ENCODE measurements at places on chromosomes 3 and 15.

GRCh38 chr15:60667190-60667868 is 188.4 kb upstream of the ICE2 start:
- no peak for DNase-seq

DNA sequence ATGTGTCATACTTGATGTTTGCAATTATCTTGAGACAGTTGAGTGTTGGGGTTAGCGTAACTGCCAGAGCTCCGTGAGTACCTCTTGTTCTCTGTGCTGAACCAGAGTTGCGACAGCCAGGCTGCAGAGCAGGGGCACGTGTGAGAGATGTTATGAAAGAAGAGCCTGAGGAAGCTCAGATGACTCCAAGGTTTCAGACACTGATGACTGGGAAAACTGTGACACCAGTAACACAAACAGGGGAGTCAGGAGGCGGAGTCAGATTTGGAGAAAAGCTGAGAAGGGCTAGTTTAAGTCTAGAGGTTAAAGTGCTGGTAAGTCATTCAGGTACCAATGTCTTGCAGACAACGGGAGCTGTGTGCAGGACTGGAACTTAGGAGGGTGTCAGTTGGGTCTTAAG is 45.0 kb downstream of the BLM start:
- DNase-seq: no peak

DNA sequence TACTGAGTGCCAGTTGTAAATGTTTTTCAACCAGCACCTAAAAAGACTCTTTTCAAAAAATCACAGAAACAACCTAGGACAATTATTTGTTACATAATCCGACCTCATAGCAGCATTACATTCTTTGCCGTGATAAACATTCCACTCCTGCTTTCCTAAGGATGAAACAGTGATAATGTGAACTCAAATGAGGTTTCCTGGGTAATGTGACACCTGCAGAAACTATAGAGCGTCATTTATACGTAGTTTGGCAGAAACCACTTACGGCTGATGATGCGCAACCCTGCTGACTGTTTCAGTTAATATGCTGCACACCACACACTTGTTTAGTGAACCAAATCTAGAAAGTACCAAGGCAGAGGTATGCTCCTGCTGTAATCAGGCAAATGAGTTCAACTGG is 55.8 kb downstream of the SEMA6D start:
- peak; percentile 10 for DNase-seq

DNA sequence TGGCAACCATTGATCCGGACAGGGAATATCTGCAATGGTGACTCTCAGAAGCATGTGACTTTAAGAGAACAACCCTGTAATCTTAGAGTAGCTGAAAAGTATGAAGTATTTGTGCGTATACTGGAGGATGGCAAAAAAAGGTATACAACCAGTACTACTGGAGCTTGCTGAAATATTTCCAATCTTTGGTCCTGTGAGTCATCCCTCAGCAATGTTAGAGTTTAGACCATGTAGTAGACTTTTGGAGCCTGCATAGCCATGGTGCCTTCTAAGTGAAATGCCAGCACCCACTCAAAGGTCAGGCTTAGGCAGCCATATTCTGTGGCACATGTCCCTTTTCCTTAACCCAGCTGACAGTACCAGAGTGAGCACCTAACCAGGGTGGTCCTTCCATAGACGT is 429.4 kb downstream of the NTRK3 start:
- no peak for DNase-seq
